ENCODE measurements at places on chromosomes 11 and 22.
A peak's percentile ranks its signal among the peaks of the same experiment; 100 is the strongest.

GRCh38 chr11:131671734-131672133 is 301.3 kb downstream of the NTM start:
- DNase-seq: no peak

GRCh38 chr11:13701506-13701905 is 33.0 kb downstream of the FAR1 start:
- no peak for DNase-seq

- no peak for DNase-seq
Measured at GRCh38 chr11:30150425-30150824, 80.4 kb upstream of the FSHB start.

GRCh38 chr22:24457894-24458420 is 30.6 kb downstream of the ADORA2A start:
- no peak for DNase-seq

GRCh38 chr22:36982136-36982535 is 37.1 kb downstream of the TST start:
- no peak for DNase-seq

DNA sequence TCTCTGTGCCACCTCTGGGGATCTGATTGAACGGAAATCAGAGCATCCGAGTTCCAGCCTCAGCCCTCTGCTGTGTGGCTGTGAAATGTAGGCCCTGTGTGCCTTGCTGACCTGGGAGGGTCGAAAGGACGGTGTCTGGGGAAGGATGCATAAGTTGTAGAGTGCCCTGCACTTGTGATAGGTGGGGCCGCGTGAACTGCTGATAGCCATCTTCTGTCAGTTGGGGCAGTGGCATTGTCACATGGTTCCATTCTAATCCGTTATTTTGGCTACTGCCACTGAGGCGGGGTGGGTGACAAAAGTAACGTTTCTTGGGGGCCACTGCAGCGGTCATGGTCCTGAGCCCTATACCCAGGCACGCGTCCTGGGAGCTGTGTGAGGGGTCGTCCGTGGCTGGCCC is 63.4 kb downstream of the LRP5 start:
- no peak for DNase-seq

DNA sequence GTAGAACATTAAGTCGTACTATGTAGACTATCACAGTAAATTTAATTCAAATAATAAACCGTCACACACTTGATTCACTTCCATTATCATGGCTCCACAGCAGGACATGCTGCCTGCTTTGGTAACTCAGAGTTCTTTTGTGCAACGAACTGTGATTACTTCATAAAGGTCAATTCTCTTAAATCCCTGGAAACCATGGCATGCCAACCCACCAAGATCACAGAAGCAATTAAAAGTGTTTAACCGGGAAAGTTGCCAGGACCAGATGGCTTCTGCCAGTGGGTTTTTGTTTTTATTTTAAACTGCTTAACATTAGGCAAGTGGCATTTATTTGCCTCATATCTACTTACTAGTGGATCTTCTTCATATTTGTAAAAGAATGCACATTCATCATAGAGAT is 1162.1 kb downstream of the DLG2 start:
- DNase-seq: no peak

- no peak for DNase-seq
Measured at GRCh38 chr11:95977534-95978174, 53.7 kb upstream of the MTMR2 start.

- peak; percentile 64 for DNase-seq
Measured at GRCh38 chr11:11028017-11028692, 170.3 kb upstream of the ZBED5 start.

DNA sequence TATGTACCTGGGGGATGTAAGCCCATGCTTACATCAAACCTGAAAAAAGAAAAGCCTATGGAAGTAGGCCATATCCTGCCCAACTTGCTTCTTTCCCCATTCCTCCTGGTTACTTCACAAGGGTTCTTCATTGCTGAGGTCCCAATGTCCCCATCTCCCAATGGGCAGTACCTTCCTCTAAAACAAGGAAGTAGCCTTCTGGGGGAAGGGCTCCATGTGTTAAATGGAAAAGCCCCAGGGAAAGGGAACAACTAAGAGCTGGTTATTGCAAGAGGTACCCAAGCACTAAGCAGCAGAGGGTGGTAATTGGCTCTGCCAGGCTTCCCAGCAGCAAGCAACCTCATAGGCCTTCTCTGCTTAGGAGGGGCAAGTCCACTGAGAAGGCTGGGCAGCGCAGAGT is 11.3 kb downstream of the TMEM216 start:
- no peak for DNase-seq

GRCh38 chr11:74132833-74133232 is 38.0 kb downstream of the C2CD3 start:
- DNase-seq: no peak

GRCh38 chr11:73242251-73243092 is 24.4 kb downstream of the P2RY2 start:
- peak; percentile 53 for DNase-seq

DNA sequence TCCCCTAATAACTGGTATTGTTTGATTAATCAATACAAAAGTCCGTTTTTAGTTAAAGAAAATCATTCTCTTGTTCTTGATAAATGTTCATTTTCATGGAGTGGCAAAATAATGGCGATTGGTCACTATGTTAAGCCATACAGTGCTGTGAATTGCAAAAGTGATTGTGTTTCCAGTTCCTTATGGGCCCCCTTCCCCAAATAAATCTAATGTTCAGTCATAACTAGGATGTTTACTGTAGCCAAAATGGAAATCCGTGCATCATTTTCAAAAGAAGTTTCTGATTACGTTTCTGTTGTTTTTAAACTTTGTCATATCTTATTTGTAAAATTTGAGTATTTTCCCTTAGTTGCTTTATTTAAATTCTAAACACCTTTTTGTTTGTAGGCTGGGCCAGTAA is 845 bp downstream of the RBM7 start:
- DNase-seq: no peak

DNA sequence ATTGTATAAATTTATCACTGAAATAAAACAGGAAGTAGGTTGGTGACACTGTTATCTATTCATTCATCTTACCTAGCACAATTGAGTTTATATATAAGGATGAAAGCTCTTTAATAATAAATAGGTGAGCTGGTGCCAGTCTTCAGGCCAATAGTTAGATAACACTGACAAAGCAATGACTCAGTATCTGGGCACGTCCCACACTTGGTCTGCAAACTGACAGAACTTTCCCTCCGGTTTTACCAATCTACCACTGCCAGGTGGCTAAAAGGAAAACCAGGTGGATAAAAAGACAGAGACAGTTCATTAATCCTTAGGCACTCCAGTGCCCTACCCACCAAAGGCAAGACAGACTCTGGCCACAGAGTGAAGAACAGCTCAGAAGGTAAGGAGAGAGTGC is 17.6 kb downstream of the DDB1 start:
- DNase-seq: no peak

DNA sequence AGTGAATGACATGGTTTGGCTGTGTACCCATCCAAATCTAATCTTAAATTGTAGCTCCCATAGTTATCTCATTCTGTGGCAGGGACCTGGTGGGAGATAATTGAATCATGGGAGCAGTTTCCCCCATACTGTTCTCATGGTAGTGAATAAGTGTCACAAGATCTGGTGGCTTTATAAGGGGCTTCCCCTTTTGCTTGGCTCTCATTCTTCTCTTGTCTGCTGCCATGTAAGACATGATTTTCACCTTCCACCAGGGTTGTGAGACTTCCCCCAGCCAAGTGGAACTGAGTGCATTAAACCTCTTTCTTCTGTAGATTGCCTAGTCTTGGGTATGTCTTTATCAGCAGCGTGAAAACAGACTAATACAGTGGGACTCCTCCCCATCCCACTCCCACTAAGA is 11.1 kb downstream of the OR5A2 start:
- no peak for DNase-seq

DNA sequence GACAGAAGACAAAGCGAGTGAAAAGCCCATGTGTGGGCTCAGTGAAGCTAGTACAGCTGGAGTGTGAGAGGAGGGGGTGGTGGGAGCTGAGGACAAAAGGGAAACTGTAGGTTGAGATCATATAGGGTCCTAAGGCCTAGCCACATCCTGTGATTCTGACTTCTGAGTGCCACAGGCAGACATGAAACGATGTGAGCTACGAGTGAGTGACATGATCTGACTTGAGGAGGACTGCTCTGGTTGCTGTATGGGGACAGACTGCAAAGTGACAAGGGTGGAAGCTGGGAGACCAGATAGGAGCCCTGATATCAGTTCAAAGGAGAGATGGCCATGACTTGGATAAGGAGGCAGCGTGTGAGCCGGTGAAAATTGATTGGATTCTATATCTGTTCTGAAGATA is 85.4 kb downstream of the MICAL2 start:
- DNase-seq: no peak

DNA sequence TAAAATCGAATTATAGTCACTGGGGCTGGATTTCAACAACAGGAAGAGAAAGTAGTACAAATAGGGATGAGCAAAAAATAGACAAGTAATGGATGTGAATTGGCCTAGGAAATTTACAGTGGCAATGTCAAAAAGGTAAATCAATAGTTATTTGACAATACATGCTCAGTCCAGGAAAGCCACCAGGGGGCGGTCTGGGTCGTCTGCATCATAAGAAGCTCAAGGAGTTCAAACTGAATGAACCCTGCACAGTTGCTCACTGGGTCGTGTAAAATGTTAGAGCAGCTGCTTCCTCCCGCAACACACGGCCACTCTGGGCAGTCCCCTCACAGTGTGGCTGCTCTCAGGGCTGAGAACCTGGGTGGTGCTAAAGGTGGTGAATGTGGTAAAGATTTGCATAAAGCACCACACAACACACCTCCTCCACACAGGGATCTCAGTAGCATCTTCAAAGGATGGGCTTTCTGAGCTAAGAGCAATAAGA is 85.9 kb downstream of the ZNF280B start:
- peak; percentile 14 for DNase-seq

DNA sequence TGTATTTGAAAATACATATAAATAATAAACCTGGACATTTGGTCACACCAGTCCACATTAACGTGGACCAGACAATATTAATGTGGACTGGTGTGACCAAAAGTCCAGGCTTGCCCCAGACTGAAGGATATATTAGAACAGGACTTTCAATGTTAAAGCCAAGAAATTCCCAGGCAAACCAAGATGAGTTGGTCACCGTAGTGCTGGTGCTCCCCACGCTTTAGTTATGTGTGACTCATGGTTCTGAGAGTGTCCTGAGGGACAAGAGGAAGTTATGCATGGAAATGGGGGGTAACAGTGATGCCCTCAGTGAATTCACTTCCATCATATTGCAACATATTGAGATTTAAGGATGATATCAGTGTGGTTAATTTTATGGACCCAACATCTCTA is 31.4 kb downstream of the POU2AF1 start:
- no peak for DNase-seq

GRCh38 chr11:118415739-118416068 is 14.3 kb downstream of the ATP5MG start:
- DNase-seq: no peak

GRCh38 chr22:36149441-36149840 is 11.1 kb downstream of the APOL3 start:
- no peak for DNase-seq

- no peak for DNase-seq
Measured at GRCh38 chr11:46918083-46918787, at the start of gene LRP4. LRP4 (minus strand) TSS chr11:46918550; CDS start chr11:46918379, 171 bp downstream.

DNA sequence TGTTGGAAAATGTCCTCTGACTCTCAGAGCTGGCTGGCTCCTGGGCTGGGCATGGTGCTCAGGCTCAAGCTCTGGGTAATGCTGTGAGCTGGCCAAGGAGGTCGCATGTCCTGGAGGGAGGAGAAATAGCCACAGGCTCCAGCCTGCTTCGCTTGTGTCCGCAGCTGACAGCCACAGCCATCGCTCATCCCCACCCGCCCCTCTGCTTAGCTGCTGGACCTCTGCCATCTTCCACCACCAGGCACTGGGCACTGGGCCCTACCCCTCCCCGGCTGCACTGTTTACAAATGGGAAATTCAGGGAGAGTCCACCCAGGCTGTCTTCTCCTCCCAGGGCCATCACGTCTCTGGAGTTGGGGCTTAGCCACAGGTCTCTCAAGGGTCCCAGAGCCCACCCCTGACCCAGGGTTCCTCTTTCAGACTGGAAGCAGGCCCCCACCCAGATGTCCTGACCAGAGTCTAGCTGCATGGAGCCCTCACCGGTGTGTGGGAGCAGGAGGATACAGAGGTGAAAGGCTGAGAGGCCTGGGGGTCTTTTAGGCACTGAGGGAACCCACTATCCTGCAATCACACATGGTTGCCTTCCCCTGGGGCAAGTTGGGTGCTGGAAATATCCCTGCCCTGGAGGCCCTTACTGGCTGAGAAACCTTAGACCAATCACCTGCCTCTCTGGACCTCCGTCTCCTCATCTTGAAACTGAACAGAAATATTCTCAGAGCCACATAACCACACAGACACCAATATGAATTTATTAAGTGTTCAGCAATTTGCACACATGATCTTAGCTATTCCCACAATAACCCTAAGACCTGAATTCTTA is 62.7 kb downstream of the CD82 start:
- no peak for DNase-seq

- DNase-seq: no peak
Measured at GRCh38 chr22:32480238-32480637, 5.6 kb downstream of the FBXO7 start.

- DNase-seq: no peak
Measured at GRCh38 chr11:115676768-115677167, 172.6 kb upstream of the CADM1 start.

GRCh38 chr22:46350121-46350520 is 14.6 kb downstream of the TRMU start:
- DNase-seq: no peak

- no peak for DNase-seq
Measured at GRCh38 chr22:27293721-27294445, 507.7 kb downstream of the MN1 start.

- DNase-seq: no peak
Measured at GRCh38 chr11:107840129-107840484, 18.5 kb downstream of the SLC35F2 start.

GRCh38 chr11:67354075-67355022 is 1.0 kb upstream of the POLD4 start:
- no peak for DNase-seq

GRCh38 chr11:2538951-2539350 is 94.1 kb downstream of the KCNQ1 start:
- DNase-seq: no peak

- no peak for DNase-seq
Measured at GRCh38 chr11:9774591-9775397, 110.9 kb downstream of the SWAP70 start.

DNA sequence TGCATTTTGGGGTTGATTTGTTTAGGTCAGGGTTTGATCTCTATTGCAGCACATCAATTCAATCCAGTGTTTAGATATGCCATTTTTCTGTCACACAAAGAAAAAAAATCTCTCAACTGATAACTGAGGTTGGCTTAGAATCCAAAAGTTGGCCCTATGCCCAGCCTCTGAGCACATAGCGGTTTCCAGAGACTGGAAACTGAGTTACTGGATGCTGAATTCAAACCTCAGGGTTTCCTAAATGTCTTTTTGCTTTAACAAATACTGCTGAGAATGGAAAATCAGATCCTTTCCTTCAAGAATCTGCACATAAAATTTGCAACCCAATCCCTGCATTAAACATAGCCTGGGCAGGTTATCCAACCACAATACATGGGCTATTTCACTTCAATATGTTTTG is 4.0 kb downstream of the P4HA3 start:
- DNase-seq: no peak

GRCh38 chr22:35311551-35311999 is 11.9 kb downstream of the TOM1 start:
- DNase-seq: no peak

- no peak for DNase-seq
Measured at GRCh38 chr11:63929616-63930015, 9.2 kb upstream of the NAA40 start.
